ELF-1 (cell line): ENCODE measurements at places on chromosomes 7 and 10.

- no peak for DNase-seq
These were observed 190.4 kb downstream of the SLC25A13 start for GRCh38 chr7:96131525-96131924.

DNA sequence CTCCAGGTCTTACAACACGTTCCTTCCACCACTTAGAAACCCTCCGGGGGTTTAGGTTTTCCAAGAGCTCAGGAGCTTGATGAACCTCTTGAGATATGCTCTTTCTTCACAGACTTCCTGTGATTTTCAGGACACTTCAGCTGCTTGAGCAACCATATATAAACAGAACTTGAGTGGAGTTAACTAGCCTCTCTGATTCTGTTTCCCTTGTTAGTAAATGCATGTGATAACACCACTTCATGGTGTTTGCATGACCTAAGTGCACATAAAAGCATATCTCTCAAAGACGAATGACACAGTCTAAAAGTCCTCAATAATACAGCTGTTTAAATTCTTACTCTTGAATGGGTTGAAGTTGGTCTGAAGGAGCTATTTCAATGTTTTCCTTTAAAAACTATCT, 9.9 kb downstream of the PRR15 start:
- no peak for DNase-seq

- no peak for DNase-seq
These were observed 20.4 kb upstream of the FAM171A1 start for GRCh38 chr10:15391491-15391890.

GRCh38 chr10:34343764-34344163, 471.3 kb downstream of the PARD3 start:
- DNase-seq = no peak

GRCh38 chr10:111137007-111137406, 60.2 kb downstream of the ADRA2A start:
- DNase-seq = peak; percentile 58

DNA sequence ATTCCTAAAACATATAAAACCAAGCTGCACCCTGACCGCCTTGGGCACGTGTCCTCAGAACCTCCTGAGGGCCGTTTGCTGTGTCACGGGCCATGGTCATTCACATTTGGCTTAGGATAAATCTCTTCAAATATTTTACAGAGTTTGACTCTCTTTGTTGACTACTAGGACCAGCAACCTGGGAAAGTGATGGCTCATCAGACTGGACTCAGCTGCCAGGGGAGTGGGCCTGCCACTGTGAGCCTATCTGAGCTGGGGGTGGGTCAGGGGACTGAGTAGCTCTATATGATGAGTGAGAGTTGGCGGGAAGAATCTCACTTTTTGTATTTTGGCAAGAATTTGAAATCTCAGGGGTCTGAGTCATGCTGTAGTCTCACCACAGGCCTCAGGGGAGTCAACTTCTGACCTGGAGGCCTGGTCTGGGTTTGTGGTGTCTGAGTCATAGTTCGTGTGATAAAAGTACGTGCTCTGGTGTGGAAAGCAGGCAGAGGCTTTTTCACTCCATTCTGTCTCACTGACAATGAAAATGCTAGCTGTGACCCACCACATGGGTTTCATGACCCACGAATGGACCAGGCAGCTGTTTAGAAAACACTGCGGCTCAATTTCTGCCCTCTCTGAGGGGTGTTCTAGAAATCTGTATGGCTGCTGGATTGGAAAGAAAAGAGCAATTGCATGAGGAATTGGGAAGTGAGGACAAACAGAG, 4.2 kb upstream of the UPP1 start:
- DNase-seq = peak; percentile 90

DNA sequence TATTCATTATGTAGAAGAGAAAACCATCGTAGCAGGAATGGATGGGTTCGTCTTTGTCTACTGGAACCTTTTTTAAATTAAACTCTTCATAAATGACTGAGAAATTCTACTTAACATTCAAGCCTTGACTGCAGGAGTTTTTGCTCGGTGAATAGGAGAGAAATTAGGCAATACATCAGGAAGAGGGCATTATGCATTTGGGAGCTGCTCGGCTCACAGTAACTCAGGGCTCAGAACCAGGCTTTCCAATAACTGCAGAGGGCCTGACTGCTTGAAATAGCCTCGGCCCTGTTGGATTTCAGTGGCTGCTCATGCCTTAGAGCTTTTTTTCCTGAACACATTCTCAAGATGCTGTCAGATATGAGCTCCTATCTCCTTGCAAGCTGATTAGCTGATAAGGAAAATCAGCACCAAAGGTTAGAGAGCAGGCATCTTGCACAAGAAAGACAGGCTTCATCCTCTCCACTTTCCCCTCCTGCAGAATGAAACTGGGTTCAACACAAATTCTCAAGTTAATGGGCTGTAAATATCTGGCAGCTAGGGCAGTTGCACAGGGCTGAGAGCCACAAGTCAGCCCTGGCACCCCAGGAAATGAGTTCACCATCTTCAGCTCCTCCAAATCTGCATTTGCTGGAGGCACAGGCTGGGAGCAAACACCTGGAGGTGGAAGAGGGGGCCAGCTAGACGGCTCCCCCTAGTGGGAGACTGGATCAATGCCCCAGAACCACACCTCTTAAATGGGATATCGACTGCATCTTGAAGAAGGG, 24.3 kb downstream of the TECTB start:
- peak; percentile 86 for DNase-seq

- no peak for DNase-seq
These were observed 8.2 kb upstream of the CFAP69 start for GRCh38 chr7:90236721-90237289.

GRCh38 chr7:46622251-46622650, 701.2 kb upstream of the IGFBP3 start:
- DNase-seq = no peak

DNA sequence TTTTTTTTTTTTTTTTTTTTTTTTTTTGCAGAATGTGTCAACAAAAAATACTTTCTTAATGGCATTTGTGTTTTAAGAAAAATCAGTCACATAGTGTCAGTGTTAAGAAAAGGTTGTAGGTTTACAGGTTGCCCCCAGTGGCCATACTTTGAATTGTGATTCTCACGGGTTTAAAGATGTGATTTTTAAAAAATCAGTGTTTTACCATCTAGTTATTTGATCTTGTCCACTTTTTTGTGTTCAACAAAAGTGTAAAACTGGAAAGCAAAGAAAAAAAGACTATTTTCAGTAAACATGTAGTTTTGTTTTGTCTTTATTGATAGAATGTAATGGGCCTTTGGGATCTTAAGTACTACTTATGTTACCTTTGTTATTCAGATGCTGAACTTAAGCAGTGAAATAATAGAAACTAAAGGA, 25.7 kb downstream of the SUV39H2 start:
- DNase-seq = peak; percentile 10

- DNase-seq = no peak
These were observed 120.8 kb upstream of the SEC61G start for GRCh38 chr7:54879776-54880175.

- DNase-seq = peak; percentile 85
These were observed 43.3 kb upstream of the NFKB2 start for GRCh38 chr10:102352066-102352715.

DNA sequence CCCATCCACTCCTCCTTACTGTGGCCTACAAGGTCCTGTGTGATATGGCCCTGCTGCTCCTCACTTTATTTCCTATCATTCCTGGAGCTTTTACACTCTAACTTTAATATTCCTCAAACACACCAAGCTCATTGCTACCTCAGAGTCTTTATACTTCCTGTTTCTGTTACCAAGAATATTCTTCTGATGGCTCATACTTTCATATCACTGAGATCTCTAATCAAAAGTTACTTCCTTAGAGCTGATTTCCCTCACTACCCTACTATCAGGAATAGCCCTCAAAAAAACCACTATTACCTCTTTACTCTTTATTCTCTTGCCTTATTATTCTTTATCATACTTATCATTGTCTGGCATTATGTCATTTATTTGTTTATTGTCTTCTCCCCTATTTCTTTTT, 5.8 kb upstream of the PPP3CB start:
- no peak for DNase-seq

DNA sequence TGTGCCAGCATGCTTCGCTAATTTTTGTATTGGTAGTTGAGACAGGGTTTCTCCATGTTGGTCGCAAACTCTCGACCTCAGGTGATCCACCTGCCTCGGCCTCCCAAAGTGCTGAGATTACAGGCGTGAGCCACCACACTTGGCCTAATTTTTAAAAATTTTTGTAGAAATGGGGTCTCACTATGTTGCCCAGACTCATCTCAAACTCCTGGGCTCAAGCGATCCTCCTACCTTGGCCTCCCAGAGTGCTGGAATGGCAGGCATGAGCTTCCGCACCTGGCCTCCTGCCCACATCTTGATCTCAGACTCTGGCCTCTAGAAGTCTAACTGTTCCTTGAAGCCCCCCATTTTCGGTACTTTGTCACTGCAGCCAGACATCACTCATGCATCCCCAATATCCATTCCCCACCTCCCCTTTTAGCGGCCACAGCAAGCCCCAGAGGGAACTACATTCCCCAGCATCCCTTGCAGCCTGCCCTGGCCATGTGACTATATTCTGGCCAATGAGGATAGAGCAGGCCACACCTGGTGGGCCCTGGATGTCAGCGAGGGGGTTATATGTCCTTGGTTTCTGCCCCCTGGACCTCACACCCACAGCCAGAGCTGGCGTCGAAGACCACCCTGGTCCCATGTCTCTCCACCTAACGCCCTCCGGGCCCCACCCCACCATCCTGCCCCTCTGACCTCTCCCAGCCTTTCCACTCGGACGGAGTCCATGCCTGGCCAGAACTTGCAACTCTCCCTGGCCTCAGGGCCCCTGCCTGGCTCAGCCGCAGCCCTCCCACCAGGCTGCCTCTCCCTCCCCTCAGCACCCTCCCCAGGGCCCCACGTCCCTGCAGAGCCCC, 33.8 kb downstream of the MICALL2 start:
- peak; percentile 52 for DNase-seq

DNA sequence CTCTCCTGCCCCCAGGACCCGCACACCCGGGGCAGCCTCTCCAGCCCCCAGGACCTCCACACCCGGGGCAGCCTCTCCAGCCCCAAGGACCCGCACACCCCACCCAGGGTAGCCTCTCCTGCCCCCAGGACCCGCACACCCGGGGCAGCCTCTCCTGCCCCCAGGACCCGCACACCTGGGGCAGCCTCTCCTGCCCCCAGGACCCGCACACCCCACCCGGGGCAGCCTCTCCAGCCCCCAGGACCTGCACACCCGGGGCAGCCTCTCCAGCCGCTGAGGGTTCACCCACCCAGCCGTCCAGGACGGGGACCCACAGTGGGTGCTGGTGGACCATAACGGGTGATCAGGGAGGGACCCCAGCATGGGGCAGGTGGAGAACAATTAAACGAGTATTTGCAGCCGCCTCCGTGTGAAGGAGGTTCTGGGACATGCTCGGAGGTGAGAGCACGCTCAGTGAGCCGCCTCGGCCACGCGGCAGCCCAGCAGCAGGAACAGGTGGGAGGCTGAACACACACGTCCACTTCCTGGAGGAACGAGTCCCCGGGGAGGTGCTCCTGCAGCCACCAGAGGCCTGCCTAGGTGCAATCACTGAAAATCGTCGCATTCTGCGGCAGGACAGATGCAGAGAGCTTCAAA, 107.9 kb downstream of the PDGFA start:
- no peak for DNase-seq

- peak; percentile 97 for DNase-seq
These were observed 10.7 kb downstream of the ESYT2 start for GRCh38 chr7:158818325-158819213.

GRCh38 chr7:119288416-119288815, 984.6 kb upstream of the KCND2 start:
- DNase-seq = no peak

DNA sequence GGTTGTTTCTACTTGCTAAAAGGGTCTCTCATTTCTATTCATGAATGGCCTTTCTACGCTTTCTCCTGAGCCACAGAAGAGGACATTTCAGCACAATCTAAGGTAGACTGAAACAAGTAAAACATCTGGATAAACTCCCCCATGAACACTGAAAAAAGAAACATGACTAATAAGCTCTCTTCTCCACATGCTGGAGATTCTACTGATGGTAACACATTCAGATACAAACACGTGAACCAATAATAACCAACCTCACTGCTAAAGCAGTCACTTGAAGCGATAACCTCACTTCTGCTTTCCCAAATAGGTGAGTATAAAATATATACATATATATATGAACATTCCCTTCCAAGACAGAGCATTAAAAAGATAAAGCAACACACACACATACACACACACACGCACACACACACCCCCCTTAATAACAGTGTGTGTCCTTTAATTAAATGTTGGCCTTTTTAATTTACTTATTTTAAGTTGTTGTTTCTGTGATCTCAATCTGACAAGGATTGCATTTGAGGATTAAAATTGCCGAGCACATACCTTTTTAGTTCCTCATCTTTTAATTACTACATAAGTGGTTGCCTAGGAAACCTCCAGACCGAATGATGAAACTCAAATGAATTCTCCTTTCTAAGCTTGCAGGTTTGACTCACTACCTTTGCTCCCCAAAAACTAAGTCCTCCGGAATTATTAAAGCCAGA, 292.4 kb upstream of the KLF14 start:
- DNase-seq = no peak

GRCh38 chr7:84176716-84177115, 17.9 kb downstream of the SEMA3A start:
- no peak for DNase-seq

DNA sequence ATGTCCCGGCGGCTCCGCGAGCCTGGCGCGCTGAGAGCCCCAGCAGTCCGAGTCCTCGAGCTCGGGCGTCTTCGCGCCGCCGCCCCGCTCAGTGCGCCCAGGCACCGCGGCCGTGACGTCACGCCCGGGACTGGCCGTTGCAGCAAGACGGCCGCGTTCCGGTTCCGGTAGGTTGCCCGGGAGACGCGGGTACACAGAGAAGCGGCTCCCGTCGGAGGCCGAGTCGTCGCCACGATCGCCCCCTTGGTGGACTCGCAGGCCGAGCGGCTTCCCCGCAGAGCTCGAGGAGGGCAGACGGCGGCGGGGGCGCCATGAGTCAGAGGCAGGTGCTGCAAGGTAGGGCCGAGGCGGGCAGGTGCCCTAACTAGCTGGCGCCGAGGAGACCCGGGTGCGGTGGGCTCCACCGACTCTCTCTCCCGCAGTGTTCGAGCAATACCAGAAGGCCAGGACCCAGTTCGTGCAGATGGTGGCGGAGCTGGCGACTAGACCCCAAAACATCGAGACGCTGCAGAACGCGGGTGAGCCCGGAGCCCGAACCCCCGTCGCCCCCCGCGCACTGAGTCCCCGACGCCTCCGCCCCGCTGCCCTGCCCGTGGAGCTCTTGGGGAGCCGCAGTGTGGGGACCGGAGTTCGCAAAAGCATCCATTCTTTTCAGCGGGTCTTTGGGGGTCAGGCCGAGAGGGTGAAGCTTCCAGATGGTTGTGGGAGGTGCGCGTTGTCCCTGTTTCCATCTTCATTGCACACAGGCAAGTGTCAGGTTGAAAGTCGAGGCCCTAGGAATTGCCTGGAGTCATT, at the start of gene SPAG6:
SPAG6 (plus strand) TSS at position 196 of the 795 bp plus-strand sequence; CDS start at position 312, 116 bp downstream.
- peak; percentile 84 for DNase-seq

GRCh38 chr10:101183458-101184183, 45.6 kb downstream of the LBX1 start:
- DNase-seq = no peak
